ENCODE measurements at places on chromosomes 7 and 10.

DNA sequence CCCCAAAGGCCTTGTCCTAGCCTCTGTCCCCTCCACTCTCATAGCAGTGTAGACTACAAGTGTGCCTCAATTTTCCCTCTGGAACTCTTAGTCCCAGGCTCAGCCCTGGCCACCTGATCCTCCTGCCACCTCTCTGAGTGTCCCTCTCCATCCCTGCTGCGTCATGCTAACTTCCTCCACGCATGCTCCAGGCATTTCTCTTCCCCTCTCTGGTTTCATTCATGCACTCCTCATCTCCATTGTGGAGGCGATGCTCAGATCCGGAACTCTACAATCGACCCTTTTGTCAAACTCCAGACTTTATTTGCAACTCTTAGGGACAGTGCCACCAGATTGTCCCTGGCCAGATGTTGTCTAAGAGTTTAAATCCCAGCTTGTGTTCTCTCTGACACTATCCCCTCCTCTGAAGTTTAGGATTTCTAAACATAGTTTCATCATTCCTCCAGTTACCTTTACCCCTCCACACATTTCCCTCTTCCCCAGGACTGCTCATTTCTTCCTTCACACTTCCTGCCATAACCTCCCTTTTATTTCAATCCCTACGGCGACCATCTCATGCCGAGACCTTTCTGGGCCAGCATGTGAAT, 492.6 kb downstream of the PLXNA4 start:
- DNase-seq = no peak

DNA sequence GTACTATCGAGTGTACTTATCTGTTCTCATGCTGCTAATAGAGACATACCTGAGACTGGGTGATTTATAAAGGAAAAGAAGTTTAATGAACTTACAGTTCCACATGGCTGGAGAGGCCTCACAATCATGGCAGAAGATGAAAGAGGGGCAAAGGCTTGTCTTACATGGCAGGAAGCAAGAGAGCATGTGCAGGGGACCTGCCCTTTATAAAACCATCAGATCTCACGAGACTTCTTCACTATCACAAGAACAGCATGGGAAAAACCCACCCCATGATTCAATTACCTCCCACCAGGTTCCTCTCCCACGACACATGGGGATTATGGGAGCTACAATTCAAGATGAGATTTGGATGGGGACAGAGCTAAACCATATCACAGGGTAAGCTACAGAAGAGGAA, 4.5 kb downstream of the NDUFA5 start:
- no peak for DNase-seq

DNA sequence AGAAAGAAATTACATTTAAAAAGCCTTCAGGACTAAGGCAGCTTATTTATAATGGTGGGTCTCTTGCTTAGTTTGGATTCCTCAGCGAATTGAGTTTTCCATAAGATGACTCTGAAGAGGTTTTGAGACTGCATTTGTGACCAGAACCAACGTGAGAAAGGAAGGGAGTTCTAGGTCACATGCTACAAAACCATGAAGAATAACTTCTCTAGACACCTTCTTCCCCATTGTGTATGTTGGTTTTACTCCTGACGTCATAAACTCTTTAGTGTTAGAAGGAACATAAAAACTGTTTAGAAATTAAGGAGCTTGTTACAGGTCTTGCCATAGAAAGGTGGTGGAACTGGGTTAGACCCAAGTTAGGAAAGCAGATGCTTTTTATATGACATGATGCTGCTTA, 11.1 kb downstream of the PTPN12 start:
- no peak for DNase-seq

- no peak for DNase-seq
Observed at GRCh38 chr7:128167042-128167701, 73.9 kb upstream of the LEP start.

- DNase-seq = no peak
Observed at GRCh38 chr10:17847585-17848296, 38.6 kb downstream of the MRC1 start.

DNA sequence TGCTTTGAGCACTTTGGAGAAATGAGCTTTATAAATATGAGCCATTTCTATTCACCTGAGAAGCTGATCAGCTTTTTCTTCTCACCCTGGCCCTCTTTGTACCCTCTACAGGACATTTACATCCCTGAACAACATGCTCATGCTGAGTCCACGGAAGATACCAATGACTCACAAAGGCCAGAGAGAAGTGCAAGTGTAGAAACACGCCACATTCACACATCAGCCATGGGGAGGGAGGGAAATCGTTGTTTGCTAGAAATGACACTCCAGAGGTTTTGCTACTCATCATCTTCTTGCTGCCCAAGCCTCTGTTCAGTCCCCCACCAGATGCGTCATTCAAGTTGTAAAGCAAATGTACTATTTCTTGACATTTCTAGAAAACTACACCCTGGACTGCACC, 2.8 kb upstream of the UCN3 start:
- no peak for DNase-seq

DNA sequence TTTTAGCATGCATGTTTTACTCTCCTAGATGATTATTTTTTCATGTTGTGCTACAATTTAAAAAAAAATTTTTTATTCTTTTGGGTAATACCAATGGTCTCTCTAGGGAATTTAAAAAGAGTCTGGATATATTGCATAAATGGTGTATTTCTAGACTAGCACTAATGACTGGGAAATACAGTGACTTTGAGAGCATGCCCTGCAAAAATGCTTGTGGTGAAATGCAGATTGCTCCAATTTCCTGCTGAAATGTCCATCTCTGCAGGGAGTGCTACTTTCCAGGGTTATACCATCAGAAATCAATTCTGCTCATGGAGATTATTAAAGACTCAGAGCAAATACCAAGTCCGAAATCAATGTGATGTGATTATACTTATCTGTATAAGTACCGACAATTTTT, 186.1 kb downstream of the PRKG1 start:
- no peak for DNase-seq

- no peak for DNase-seq
Observed at GRCh38 chr7:47307311-47307710, 274.6 kb downstream of the TNS3 start.

DNA sequence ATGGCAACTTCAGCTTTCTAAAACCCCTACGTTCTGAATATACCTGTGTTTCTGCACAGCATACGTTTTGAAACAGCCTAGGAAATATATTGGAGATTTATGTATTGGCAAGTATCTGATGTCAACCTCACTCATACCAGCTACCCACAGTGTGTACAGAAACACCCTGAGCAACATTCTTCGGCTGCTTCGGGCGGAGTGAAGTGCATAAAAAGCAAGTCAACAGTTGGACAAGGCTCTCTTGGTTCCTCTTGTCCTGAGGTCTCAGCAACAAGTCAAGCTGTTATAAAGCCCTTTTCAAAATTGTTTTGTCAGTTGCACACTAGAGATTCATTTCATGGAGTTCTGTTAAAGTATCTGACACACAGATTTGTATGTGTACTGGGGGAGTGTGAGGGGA, 40.0 kb upstream of the PAPSS2 start:
- DNase-seq = no peak

Data from stimulated activated CD4-positive, alpha-beta T cell treated with anti-CD3 and anti-CD28 coated beads, Interleukin-1b, Interleukin-23, amount 100 ng/mL, for 24 hours (primary cell).